ENCODE measurements at places on chromosomes 7 and 10. TPM values are rescaled to one million over a fixed set of nuclear protein-coding genes. Genes with fewer than 3 reads are reported as not detected.

The VENTX gene
- total RNA-seq: not detected

The NKX1-2 gene
- total RNA-seq: not detected

The SDK1 gene
- total RNA-seq: 0.17 TPM

The TWIST1 gene
- not detected for total RNA-seq

The PVRIG gene
- total RNA-seq: not detected

The FRMD4A gene
- total RNA-seq: 0.09 TPM

The RPEL1 gene
- total RNA-seq: 0.10 TPM

The C7orf33 gene
- total RNA-seq: not detected

The PKD2L1 gene
- 0.31 TPM for total RNA-seq

GRCh38 chr7:37349979-37350590, 98.6 kb downstream of the ELMO1 start:
- DNase-seq: no peak
- H3K36me3 ChIP-seq: no peaks in the 10 kb centered on the region
- no peaks in the 10 kb centered on the region for H3K27me3 ChIP-seq
- no peak overlapping the region for H3K4me3 ChIP-seq
- H3K27ac ChIP-seq: no peak overlapping the region

- H3K4me3 ChIP-seq: peak overlapping the region; percentile 67
- no peak overlapping the region for H3K27ac ChIP-seq
- H3K36me3 ChIP-seq: no peaks in the 10 kb centered on the region
- peaks cover 5% of the 10 kb centered on the region for H3K27me3 ChIP-seq
- peaks cover 62% of the 10 kb centered on the region for H3K4me1 ChIP-seq
These were observed 14.7 kb downstream of the FKBP6 start for GRCh38 chr7:73342645-73343044.

GRCh38 chr10:93837822-93838221, 56.0 kb upstream of the SLC35G1 start:
- no peaks in the 10 kb centered on the region for H3K4me1 ChIP-seq
- no peaks in the 10 kb centered on the region for H3K36me3 ChIP-seq
- no peak for DNase-seq

GRCh38 chr10:90526721-90527120, 331.1 kb downstream of the HTR7 start:
- no peaks in the 10 kb centered on the region for H3K27me3 ChIP-seq
- H3K4me3 ChIP-seq: no peak overlapping the region
- H3K36me3 ChIP-seq: no peaks in the 10 kb centered on the region
- no peaks in the 10 kb centered on the region for H3K4me1 ChIP-seq
- no peak overlapping the region for H3K27ac ChIP-seq
- DNase-seq: no peak

GRCh38 chr10:47114680-47115186, 185.3 kb upstream of the GDF10 start:
- no peak overlapping the region for H3K4me3 ChIP-seq
- H3K27me3 ChIP-seq: peaks cover 15% of the 10 kb centered on the region
- H3K27ac ChIP-seq: no peak overlapping the region
- no peaks in the 10 kb centered on the region for H3K4me1 ChIP-seq
- no peak for DNase-seq

DNA sequence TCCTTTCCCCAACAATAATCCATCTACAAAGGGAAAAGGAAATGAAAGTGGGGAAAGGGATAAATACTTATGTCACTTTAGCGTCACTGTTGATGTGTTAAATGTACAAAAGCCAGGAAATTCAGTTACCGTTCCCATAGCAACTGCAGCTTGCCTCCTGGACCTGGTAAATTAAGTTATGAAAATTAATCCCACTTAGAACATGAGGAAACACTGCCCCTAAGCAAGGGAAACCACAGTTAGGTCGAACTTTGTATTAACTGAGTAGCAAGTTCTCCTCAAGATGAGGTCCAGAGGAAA, 338.2 kb upstream of the AOAH start:
- peaks cover 19% of the 10 kb centered on the region for H3K4me1 ChIP-seq
- no peak overlapping the region for H3K27ac ChIP-seq
- no peaks in the 10 kb centered on the region for H3K36me3 ChIP-seq
- DNase-seq: no peak

GRCh38 chr10:71845410-71846405, 5.3 kb downstream of the PSAP start:
- peaks cover 48% of the 10 kb centered on the region for H3K4me1 ChIP-seq
- no peak overlapping the region for H3K4me3 ChIP-seq

- H3K4me3 ChIP-seq: no peak overlapping the region
- H3K4me1 ChIP-seq: peaks cover 10% of the 10 kb centered on the region
- peaks cover 13% of the 10 kb centered on the region for H3K36me3 ChIP-seq
- H3K27ac ChIP-seq: no peak overlapping the region
- no peaks in the 10 kb centered on the region for H3K27me3 ChIP-seq
These were observed 254.3 kb downstream of the ELFN1 start for GRCh38 chr7:1924258-1924817.

GRCh38 chr7:52670608-52671225, 364.7 kb upstream of the POM121L12 start:
- H3K36me3 ChIP-seq: no peaks in the 10 kb centered on the region
- H3K4me1 ChIP-seq: no peaks in the 10 kb centered on the region
- no peak overlapping the region for H3K27ac ChIP-seq
- no peak for DNase-seq

- H3K27ac ChIP-seq: no peak overlapping the region
- no peaks in the 10 kb centered on the region for H3K4me1 ChIP-seq
- DNase-seq: no peak
- no peak overlapping the region for H3K4me3 ChIP-seq
- no peaks in the 10 kb centered on the region for H3K36me3 ChIP-seq
These were observed 188.1 kb upstream of the CELF2 start for GRCh38 chr10:10829576-10829975.

- no peak overlapping the region for H3K27ac ChIP-seq
- H3K27me3 ChIP-seq: no peaks in the 10 kb centered on the region
- H3K4me3 ChIP-seq: no peak overlapping the region
These were observed 1187.9 kb downstream of the XPNPEP1 start for GRCh38 chr10:108735380-108735779.

DNA sequence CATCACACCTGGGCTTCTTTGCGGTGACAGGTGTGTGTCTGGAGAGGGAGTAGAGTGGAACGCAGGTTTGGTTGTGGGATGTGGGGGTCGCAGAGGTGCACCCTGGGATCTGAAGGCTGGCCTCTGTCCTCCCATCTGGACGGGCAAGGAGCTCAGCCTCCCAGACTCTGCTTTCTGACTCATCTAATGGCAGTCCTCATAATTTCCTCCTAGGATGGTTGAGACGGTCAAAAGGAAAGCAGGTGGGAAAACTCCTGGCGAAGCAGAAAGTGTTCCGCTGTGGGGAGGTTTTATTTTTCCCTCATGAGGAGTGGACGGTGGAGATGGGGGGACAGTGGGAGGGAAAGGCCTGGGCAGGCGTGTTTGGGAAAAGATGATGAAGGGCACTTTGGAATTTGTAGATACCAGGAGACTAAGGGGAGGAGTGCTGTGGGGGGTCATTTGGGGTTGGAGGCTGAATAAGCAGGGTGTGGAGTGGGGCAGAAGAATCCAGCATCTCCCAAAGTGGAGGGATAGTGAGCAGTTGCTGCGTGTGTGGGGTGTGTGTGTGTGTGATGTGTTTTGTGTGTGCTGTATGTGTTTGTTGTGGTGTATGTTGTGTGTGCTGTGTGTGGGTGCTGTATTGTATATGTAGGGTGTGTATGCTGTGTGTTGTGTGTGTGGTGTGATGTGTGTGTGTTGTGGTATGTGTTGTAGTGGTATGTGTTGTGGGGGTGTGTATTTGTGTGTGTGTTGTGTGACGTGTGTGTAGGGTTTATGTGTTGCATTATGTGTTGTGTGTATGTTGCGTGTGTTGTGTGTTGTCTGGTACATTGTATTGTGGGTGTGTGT, 97.2 kb upstream of the PODXL start:
- no peaks in the 10 kb centered on the region for H3K4me1 ChIP-seq
- no peaks in the 10 kb centered on the region for H3K27me3 ChIP-seq
- no peaks in the 10 kb centered on the region for H3K36me3 ChIP-seq
- no peak overlapping the region for H3K4me3 ChIP-seq
- H3K27ac ChIP-seq: no peak overlapping the region
- DNase-seq: no peak

DNA sequence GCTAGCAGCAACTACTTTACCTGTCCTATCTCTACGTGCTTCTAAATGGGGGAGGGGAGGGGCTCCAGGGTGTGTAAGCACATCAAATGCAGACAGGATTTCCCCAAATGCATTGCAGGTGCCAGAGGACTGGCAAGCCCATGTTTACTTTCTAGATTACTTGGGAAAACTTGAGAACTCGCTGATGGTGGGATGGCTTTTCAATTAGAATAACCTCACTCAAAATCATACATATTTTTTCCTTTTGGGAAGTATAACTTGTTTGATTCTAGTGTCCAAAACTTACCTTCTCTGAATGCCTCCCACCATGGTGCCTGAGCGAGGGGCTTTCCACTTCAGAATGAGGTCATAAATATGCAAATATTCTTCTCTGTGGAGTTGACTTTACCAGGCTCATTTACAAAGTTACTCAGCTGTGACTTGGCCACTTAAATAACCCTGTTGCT, 191.3 kb upstream of the RHOBTB1 start:
- H3K36me3 ChIP-seq: no peaks in the 10 kb centered on the region
- no peak overlapping the region for H3K4me3 ChIP-seq
- no peak overlapping the region for H3K27ac ChIP-seq
- DNase-seq: no peak

- no peak for DNase-seq
- H3K4me3 ChIP-seq: no peak overlapping the region
- peaks cover 4% of the 10 kb centered on the region for H3K27me3 ChIP-seq
These were observed 13.4 kb downstream of the WDFY4 start for GRCh38 chr10:48697821-48698764.

DNA sequence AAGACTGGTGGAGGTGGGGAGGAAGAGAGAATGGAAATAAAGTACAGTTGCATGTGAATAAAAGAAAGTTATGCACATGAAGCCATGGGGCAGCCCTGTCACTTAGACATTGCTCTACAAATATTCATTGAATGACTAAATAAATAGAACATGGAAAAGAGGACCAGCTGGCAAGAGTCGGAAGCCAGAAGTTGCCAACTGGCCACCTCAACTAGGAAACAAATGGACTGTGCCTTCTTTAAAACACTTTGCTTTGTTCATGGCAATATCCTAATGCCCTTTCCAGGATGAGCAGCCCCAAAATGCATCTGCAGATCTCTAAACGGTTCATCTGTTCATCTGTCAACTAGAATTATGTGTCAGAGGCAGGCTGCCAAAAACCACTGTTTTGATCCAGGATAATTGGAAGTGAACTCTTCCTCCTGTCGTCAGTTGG, 157.3 kb downstream of the NOC3L start:
- H3K36me3 ChIP-seq: no peaks in the 10 kb centered on the region
- H3K27me3 ChIP-seq: no peaks in the 10 kb centered on the region
- H3K4me1 ChIP-seq: no peaks in the 10 kb centered on the region
- H3K4me3 ChIP-seq: no peak overlapping the region
- DNase-seq: no peak

- no peak for DNase-seq
- H3K4me3 ChIP-seq: no peak overlapping the region
- no peaks in the 10 kb centered on the region for H3K36me3 ChIP-seq
- H3K4me1 ChIP-seq: peaks cover 14% of the 10 kb centered on the region
These were observed 59.3 kb downstream of the OAT start for GRCh38 chr10:124359336-124359832.

- H3K27ac ChIP-seq: no peak overlapping the region
- no peak for DNase-seq
- peaks cover 21% of the 10 kb centered on the region for H3K4me1 ChIP-seq
- H3K4me3 ChIP-seq: no peak overlapping the region
These were observed 5.0 kb downstream of the NOLC1 start for GRCh38 chr10:102157224-102157623.

GRCh38 chr7:3153118-3153517, 109.5 kb upstream of the CARD11 start:
- H3K27me3 ChIP-seq: 0 out of 2 replicates have a peak, but pooled peaks cover 2% of the 10 kb centered on the region
- no peak overlapping the region for H3K27ac ChIP-seq
- no peak for DNase-seq

GRCh38 chr10:108582387-108582786, 1340.9 kb downstream of the XPNPEP1 start:
- no peaks in the 10 kb centered on the region for H3K27me3 ChIP-seq
- H3K4me1 ChIP-seq: no peaks in the 10 kb centered on the region
- H3K27ac ChIP-seq: no peak overlapping the region
- no peaks in the 10 kb centered on the region for H3K36me3 ChIP-seq
- no peak overlapping the region for H3K4me3 ChIP-seq
- no peak for DNase-seq
